ENCODE measurements at places on chromosomes 3 and 15.

- no peak for DNase-seq
Measured at GRCh38 chr3:128482175-128482574, 10.8 kb downstream of the GATA2 start.

- no peak for DNase-seq
Measured at GRCh38 chr3:190560013-190560895, 46.4 kb downstream of the IL1RAP start.

DNA sequence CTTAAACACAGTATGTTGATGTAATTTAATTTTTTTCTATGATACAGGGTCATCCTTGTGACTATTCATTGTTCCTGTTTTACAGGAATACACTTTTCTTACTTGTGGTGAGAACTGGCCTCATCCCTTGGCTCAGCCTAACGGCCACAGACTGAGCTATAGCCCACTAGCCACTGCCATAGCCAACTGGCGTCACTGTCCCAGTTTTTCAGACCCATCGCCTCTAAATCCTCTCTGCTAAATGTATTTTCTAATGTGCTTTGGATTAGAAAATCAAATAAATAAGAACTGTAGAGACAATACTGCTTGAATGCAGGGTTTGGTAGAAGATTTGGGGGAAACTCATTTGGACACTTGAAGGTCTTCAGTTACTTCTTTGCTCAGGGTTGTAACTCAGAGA, 113.1 kb downstream of the TIGIT start:
- no peak for DNase-seq

DNA sequence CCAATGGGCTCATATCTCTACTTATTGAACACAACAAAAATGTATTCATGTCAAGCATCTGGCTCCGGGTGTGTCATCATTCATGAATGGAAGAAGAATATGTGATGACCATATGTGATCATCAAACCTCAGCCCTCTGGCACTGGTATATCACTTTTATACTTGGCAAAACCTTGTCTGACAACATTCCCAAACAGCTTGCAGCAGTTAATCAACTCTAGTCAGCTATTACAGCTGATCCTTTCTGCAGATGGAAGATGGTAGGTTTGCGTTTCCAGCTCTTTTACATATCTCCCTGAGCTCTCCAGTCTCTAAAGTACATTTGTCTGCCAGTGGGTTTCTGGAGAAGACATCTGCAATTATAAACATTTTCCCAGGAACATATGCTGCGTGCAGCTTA, 6.6 kb downstream of the PLSCR5 start:
- no peak for DNase-seq

DNA sequence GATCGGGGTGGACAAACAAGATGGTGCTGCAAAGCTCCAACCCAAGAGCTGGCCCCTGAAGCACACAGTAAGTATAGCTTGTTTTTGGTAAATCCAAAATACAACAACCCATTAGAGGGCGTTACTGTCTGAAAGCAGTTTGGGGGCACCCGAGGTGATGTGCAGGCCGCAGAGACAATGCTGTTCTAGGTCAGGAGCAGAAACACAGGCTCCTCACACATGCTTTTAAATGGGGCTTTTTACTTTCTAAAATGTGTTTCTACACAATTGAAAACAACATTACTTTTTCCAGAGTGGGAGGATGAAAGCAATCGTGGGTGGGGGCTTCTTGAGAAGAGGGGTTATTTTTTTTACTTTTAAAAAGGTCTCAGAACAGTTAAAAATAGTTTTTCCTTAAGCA, 1029.3 kb upstream of the CFAP20DC start:
- no peak for DNase-seq

DNA sequence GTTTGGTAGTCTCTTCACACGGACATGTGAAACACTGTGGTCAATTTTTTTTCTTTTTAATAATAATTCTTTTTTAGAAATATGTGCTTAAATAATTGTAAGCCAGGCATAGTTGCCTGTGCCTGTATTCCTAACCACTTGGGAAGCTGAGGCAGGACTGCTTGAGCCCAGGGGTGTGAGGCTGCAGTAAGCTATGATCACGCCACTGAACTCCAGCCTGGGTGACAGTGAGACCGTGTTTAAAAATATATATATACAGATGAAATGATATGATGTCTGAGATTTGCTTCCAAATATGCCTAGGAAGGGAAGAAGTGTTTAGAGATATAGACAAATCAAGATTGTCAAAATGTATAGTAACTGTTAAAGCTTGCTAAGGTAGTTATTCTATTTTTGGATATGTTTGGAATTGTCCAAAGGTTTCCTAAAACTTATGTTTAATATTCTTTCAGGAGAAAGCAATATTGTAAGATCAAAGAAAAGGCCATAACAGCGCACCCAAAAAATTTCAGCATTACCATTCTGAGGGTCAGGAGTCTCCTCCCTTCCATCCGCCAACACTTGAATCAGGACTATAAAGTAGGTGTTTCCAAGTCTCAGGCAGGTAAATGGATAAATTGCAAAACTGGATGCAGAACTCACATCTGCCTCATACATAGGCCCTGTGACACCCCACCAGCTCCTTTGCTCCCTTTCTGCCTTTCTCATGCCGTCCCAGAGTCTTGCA, 532 bp upstream of the SELENOT start:
- no peak for DNase-seq

DNA sequence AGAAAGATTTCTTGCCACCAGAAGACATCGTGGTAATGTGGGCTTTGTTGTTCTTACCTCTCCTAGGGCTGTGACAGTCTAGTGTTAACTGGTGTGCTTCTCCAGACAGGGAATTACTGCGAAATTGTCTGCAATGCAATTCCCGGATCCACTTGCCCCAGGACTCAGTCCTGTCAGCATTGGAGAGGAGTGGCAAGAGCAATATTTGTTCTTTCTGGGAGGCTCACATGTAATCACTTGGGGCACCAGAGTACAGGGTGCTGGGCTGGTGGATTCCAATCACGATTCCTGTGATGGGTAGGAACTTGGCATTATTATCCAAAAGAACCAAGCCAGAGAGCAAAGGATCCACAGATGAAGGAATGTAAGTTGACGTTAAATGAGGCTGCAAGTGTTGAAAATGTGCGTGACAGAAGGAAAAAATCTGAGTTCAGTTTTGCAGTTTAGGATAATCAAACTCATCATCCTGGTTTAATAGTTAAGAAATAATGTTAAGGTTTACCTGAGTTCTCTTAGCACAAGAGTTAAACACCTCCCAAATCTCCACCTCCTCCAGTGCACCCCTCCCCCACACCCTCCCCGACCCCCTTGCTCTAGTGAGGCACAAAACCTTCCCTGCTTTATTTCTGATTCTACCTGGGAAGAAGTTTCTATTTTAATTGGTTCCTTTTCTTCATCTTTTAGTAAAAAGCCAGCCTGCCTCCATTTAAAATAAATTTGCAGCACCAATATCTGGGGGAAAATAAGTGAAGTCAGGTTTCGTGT, 79.2 kb downstream of the GMPS start:
- no peak for DNase-seq

DNA sequence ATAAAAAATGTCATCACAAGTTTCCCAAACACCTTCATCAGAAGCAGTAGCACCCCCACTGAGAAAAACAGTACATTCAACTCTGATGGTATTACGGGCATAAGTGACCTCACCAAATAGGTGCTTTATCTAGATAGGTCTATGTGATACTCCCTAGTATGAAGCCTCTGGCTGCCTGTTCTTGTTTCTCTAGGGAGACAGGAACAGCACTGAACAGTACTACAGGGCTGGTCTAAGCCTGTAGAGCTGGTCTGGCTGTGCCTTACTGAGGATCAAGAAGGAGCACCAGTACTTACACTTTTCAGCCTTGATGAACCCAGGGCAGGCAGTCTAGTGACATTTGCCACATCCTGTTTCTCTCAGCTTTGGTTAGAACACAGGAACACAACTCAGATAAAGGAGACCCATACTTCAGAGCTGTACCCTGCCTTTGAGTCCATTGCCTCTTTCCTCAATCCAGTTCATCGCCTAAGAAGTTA, 35.9 kb downstream of the OXNAD1 start:
- no peak for DNase-seq

DNA sequence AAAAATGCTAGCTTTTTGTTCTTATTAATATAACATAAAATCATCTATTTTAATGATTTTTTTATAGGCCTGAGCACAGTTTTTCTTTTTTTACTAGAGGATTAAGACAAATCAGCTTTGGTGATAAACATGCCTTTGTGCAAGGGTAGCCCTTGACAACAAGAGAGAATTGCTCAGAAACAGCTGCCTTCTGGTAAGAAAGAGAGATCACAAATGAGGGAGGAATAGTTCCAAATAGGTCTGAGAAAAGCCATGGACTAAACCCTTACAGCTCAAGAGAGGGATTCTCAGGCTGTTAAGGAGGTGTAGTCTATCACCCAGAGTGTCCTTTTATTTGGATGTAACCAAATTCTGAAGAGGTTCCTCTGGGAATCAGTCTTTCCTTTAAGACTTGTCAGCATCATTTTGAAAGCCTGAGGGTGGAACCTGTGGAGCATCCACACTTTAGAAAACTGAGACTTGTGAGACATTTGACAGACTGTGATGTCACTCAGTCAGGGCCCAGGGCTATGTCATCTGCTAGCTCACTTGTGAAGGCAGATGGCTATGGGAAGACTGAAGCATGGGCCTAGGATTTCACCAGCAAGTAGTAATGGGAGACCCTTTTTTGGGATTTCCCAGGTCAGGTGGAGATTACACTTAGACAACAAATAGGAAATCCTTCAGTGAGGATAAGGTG, 102.9 kb upstream of the KCNAB1 start:
- DNase-seq, result no peak

DNA sequence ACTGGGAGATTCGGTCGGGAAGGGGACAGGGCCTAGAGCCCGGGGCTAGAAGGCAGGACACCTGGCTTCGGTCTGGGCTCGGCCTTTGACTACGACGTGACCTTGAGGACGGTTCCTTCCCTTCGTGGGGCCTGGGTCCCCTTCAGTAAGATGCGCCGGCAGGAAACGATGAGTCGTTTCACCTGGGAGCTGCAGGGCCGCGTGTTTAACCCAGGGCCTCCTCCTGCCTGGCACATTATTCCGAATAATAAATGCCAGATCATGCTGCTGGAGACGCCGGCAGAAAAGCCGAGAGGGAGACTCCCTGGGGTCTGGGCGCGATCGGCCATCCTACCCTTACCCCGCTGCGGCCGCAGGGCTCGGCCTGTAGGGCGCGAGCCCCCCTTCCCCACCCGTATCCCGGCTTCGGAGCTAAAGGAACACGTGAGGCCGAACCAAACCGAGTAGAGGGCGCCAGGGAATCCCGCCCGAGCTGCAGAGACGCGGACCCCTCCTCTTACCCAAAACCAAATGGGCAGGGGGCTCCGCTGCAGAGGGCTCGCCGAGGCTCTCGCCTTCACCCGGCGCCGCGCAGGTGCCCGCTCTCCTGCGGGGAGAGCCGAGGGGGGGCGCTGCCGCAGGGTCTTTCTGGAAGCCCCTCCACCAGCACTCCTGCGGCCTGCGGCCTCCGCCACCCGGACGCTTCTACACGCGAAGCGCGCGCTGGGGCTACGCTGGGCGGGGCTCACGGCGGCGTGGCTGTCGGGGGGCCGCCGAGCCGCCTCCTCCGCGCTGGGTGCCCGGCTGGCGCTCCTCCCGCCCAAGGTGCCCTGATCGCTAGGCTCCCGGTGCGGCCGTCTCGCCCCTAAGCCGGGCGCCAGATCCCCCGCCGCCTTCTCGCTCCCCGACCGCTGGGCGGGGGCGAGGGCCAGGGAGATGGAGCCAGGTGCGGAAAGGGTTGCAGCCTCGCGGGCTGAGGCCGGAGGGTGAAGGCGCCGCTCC, at the start of gene BDH1:
Gene BDH1, minus strand, starts transcription at position 688 of the 981 bp plus-strand sequence. CDS start 9,525 bp downstream, outside the sequence.
- DNase-seq, result no peak

DNA sequence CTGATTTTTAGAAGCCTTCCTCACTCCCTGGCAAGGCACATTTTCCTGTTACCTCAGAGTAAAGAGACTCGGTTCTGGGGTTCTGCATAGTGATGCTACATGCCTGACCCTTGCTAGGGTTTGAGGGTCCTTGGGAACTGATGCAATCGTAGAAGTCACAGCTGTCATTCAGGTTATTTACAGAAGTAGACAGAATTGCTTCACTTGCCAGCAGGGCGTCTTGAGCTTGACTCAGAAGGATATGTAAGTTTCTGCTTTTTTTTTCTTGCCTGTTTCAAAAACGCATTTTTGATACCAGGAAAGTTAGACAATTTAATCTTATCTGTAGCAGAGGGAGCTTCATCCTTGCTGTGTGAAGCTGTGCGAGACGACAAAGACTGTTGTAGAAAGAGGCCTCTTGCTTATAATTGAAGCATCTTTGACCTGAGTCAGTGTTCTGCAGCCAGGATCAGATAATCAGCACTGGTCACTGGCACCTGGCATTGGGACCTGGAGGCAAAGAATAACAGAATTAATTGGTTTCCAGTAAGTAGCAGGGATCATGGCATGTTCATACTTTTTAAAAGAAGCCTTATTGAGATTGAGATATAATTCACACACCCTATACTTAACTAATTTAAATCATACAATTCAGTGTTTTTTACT, 24.8 kb downstream of the CACNA1D start:
- no peak for DNase-seq

DNA sequence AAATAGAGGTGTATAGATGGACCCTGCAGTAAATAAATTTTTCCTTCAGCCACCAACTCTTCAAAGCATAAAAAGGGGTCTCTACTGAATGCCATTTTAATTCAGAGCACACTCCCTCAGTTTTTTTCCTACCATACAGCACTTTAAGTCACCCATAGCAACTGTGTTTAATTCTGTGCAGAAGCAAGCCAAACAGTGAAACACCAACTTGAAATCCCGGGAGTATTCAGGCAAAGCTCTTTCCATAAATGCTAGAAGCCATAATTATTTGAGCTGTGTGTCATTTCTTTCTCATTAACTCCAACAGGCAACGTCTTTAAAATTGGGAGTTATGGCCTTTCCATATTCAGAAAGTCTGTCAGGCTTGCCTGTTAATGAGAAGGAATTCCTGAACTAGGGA, 562.1 kb downstream of the GRM7 start:
- no peak for DNase-seq

DNA sequence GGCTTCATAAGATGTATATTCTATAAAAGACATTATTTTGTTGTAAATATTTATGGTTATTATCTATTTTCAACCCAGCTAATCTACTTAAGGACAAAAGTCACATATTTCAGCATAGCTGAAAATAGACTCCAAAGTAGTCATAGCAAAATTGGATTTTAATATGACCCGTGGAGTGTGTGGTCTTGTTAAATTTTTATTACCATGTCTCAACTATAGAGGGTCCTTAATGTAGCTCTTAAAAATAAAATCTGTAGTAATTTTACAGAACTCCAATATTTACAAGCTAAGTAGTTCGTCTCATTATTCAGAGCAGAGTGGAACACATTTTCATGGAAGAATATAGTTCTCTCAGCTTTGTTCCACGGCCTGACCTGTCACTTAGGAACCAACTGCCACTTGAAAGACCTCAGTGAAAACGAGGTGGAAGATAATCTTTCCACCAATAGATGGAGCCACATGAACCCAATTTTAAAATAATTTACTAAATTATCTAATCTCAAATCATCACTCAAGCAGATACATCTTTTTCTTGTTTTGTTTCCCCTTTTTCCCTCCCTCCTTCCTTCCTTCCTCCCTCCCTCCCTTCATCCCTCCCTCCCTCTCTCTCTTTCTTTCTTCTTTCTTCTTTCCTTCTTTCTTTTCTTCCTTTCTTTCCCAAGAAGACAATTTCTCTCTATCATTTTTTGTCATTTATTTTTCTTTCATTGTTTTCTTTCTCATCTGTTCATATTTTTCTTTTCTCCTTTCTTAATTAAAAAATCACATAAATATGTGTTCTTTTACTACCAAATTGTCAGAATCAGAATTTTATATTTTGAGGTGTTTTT, 97.2 kb downstream of the CLDN1 start:
- no peak for DNase-seq

- no peak for DNase-seq
Measured at GRCh38 chr3:170159459-170159858, 22.1 kb downstream of the PHC3 start.

Data from HS-27A (cell line).